Stimulated activated CD8-positive, alpha-beta memory T cell treated with anti-CD3 and anti-CD28 coated beads, Interleukin-4, amount 100 ng/mL, for 1 hour (primary cell): ENCODE measurements at places on chromosomes 7 and 10.

GRCh38 chr7:30171766-30172447 is 37.1 kb downstream of the MTURN start:
- DNase-seq, result no peak

- DNase-seq, result no peak
Observed at GRCh38 chr7:147078312-147078711, 961.7 kb downstream of the CNTNAP2 start.

DNA sequence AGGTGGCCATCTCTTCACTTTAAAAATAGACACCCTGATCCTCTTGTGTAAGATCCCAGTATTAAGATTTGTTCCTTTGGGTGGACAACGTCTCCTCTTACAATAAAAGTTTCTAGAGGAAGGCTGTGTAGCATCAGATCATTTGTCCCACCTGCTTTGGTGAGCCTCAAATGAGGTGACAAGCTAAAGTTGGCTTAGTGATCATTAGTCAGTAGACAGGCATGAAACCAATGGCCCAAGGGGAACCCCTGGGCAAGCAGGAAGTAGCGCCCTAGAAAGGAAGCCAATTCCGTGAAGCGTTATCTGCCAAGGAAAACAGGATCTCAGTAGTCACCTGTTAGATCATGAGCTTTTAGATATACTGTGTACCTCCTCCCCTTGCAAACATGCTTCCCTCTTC is 66.8 kb downstream of the PCGF5 start:
- DNase-seq, result no peak

GRCh38 chr7:45126201-45126600 is 14.7 kb upstream of the TBRG4 start:
- DNase-seq, result no peak

- no peak for DNase-seq
Observed at GRCh38 chr10:3946234-3947229, 161.5 kb upstream of the KLF6 start.

GRCh38 chr7:128164955-128165670 is 76.0 kb upstream of the LEP start:
- no peak for DNase-seq

DNA sequence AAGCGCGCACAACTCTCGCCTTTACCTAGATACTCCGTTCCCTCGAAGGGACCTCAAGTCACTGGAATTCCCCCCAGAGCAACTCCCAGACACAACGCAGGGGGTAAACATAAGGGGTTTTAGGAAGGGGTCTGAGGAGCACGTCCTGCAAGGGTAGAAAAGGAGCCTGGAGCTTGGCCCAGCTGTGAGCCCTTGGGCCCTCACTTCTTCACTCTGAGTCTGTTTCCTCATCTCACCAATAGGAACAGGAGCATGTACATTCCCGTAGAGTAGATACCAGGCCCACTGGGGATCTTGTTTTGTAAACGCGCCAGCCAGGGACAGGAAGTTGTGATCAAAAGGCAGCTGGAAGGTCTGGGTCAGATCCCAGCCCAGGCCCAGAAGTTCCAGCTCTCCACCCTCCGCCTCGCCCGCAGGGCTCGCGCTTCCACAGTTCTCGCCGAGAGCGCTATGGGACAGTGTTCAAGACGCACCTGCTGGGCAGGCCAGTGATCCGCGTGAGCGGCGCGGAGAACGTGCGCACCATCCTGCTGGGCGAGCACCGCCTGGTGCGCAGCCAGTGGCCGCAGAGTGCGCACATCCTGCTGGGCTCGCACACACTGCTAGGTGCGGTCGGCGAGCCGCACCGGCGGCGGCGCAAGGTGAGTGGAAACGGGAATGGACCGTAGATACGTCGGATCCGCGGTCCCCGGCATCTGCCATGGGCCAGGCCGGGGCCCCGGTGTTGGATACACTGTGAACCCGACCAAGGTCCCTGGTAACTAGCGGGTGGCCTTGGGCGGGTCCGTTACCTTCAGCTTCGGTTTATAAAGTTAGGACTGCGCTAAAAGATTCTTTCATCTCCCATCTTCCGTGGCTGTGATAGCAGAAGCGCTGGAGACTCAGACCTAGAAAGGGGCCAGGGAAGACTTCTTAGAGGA is 1.3 kb downstream of the CYP26C1 start:
- no peak for DNase-seq

DNA sequence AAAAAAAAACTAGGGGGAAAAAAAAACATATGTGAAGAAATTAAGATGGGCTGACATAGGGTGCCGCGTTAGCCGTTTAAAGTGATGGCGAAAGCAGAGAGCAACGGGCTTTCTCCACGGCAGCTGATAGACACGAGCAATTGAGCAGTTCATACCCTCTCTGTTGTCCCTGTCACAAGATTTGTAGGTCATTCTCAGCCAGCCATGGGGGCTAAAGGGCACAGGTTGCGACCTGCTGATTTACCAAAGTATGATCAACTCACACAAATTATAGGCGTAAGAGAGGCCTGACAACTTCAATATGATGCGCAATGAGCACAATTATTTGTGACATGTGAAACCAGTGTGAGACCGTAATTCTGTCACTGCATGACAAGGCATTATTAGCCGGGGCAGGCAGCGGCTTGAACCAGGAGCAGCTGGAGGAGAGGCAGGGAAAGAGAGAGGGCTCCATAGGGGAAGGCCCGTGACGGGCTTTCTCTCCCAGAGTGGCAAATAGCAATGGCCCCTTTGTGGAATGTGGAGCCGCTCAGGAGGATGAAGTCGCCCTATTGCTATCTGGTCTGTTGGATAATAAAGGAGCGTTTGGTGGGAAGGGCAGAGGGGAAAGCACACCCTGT is 195.1 kb upstream of the HABP2 start:
- DNase-seq, result no peak

- DNase-seq, result no peak
Observed at GRCh38 chr10:2852574-2853323, 214.6 kb upstream of the PFKP start.

DNA sequence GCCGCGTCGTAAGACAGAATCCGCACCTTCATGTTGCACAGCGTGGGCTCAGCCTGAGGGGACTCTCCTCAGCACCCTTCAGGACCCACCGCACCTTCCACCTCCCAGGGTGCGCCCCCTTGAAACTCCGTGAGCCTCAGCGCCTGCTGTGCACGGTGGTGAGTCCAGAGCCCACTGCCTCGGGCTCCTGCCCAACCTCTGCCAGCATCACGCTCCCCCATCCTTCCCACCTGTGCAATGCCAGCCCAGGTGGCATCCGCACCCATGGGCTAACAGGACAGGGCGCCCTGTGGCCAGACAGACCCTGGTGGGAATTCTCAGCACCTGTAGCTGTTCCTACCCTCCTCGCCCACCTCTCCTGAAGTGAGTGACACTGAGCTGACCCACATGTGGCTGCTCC is 96.4 kb downstream of the DYNC2I1 start:
- no peak for DNase-seq
